Non-pigmented ciliary epithelial cell (primary cell): ENCODE measurements at places on chromosomes 4 and X.

DNA sequence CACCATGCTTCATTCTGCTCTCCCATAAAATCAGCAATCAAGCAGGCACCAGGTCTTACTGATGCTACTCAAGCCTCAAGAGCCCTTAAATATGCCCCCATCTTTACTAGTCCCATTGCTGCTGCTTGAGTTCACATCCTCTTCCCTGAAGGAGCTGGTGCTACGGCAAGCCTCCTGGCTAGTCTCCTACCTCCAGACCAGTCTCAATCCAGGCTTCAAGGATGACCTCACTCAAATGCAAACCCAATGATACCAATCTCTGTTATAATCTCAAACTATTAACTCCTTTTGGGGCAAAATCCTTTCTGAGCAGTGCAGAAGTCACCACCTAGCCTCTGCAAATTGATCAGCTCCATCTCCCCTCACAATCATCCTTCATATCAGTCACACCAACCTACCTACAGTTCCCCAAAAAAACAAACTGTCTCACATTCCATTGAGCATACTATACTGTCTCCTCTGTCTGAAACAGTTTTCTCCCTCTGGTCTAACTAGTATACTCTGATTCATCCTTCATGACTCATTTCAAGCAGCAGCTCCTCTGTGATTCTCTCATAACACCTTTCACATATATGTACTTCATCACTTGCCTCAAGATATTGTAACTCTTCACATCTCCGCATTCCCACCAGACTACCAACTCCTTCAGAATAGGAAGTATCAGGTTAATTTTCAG is 30.0 kb downstream of the PAPSS1 start:
- DNase-seq = peak; percentile 84

GRCh38 chr4:37568489-37568888 is 117.7 kb downstream of the RELL1 start:
- DNase-seq = no peak

- no peak for DNase-seq
Observed at GRCh38 chrX:12425496-12425895, 287.2 kb downstream of the FRMPD4 start.

DNA sequence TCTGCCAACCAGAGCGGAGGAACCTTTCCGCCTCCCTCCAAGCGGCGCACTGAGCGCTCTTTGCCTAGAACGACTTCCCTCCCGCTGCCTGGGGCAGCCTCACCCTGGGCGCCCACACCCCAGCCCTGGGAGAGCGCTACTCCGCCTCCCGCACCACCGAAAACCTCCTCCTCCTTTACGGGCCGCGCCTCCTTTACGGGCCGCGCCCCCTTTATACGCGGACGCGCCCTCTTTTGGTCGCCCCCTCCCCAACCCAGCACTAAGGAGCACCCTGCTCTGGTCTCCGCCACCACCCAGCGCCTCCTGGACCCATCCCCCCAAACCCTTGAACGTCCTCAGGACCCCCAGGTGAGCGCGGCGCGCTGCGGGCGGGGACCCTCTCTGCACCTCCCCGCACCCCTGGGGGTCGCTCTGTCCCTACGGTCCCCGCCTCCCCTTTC is 586 bp upstream of the NSG1 start:
- DNase-seq = no peak

DNA sequence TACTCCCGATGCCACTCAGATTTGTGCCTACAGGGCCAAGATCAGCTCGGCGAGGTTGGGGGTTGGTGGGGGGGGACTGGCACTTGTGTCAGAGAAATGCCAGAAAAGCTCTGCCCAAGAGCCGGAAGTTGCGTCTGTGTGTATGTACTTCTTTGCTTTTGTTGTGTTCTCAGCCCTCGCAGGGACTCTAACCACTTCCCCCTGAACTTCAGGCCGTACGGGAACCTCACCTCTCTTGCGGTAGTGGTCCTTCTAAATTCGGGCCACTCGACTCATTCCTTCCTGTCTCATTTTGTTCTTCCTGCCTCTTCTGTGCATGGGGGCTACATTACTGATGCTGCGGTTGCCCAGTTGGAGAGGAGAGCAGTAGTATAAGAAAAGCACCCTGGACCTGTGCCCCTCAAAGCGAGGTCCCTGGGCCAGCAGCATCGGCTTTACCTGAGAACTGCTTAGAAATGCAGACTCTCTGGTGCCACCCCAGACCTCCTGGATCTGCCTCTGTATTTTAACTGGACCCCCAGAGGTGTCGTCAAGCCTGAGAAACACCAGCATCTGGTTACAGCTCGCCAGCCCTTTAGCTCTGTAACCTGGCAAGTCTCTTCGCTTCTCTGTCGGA is 146.3 kb upstream of the RPS6KA3 start:
- DNase-seq = no peak

DNA sequence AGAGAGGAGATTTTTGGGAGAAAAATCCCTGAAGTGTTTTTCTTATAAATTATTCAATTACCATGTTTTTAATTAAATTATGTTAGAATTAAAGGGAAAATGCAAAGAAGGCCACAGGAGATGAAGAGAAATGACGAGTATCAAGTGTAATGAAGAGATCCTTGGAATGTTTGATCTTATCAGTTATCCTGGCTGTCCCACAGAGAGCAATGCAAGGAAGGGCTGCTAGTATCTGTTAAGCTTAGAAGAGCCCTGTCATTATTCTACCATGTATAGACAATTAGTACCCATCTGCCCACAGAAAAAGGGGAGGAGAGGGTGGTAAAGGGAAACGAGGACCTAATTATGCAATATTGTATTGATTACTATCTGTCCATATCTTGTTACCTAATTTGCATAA is 257.1 kb downstream of the BANK1 start:
- no peak for DNase-seq

GRCh38 chr4:22556495-22556894 is 40.6 kb upstream of the ADGRA3 start:
- DNase-seq = no peak

DNA sequence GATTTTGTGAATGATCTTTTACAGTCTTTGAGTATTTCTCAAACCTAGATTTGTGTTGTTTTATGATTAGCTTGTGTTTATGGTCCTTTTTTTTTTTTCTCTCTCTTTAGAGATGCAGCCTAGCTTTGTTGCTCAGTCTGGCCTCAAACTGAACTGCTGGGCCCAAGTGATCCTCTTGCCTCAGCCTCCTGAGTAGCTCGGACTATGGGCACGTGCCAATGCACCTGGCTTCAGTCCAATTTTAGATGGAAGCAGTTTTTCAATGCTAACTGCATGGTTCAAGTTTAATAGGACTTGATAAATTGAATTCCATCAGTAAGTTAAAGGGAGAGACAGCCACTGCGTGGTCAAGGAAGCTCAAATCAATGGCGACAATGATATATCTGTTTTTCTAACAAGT is 3.8 kb upstream of the FGG start:
- no peak for DNase-seq

DNA sequence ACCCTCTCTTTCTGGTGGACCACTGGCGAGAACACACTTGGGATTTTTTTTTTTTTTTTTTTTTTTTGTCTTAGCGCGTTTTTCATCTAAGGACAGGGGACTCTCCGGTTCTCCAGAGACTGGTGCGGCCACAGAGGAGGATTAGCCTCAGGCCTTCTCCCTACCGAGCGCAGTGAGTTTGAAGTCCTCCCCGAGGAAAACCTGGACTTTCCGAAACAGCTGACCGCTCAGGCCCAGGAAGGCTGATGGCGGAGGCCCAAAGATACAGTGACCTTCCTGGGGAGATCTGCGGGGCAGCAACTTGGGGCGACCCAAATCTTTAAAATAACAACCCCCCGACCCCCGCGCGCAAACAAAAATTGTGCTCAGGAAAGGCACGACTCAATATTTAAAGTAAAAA is 9.2 kb downstream of the NKX3-2 start:
- DNase-seq = no peak

- DNase-seq = no peak
Observed at GRCh38 chr4:2599304-2599654, 62.8 kb downstream of the FAM193A start.

- DNase-seq = no peak
Observed at GRCh38 chr4:150379454-150379853, 202.5 kb upstream of the MAB21L2 start.

- no peak for DNase-seq
Observed at GRCh38 chr4:36549992-36550391, 268.6 kb downstream of the DTHD1 start.

GRCh38 chr4:40421839-40422708 is 86.9 kb downstream of the CHRNA9 start:
- DNase-seq = no peak

DNA sequence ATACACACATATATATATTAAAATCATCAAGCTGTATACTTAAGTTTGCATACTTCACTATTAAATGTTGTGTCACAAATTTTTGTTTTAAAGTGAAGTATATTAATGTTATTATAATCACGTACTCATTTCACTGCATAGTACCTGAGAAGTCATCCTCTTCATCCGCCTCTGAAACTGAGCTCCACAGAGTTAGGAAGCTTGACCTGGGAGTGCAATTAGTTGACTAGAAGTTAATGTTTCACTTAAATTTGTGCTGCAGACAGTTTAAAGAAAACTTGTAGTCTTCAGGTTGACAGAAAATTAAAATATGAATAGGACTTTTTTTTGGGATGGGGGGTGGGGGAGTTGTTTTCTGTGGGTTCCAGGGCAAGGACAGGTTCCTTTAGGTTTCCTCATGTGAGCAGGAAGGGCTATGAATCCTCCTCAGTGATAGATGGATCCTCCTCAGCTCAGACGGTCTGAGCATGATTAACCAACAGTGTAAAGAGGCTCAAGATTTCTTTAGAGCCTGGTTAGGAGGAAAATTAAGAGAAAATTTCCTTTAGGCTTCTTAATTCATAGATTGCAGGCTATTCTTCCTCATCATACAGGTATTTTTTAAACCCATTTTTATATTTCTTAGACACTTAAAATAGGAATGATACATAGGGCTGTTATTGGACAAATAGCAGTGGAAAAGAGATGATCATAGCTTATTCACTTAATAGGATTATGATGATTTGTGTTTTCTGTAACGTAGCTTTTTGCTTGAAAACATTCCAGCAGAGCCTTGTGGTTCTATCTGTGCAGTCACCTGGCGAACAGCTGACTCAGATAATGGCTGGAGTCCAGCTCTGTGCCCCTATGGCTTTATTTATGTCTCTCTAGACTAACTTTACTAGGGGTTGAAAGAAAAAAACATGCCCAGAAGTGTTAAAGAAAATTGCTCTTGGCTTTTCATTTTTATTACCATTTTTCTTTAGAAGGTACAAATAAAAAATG is 102.7 kb downstream of the SLC4A4 start:
- DNase-seq = peak; percentile 58

GRCh38 chr4:10753336-10753735 is 68.8 kb upstream of the CLNK start:
- DNase-seq = no peak

DNA sequence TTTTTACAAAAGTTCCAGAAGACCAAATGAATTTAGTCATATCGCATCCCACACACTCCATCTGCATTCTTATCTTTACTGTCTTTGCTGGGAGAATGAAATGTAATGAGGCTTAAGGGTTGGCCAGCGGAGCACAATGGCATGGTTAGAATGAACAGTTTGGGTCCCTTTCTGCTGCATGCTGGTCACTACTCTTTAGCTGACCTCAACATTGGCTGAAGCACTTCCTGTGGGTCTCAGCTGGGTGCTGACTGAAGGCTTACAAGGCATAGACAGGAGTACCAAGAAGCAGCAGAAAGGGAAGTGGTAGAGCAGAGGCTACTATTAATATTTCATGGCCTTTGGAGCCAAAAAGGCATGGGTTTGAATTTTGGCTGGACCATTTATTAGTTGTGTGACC is 159.4 kb upstream of the GPC4 start:
- no peak for DNase-seq

DNA sequence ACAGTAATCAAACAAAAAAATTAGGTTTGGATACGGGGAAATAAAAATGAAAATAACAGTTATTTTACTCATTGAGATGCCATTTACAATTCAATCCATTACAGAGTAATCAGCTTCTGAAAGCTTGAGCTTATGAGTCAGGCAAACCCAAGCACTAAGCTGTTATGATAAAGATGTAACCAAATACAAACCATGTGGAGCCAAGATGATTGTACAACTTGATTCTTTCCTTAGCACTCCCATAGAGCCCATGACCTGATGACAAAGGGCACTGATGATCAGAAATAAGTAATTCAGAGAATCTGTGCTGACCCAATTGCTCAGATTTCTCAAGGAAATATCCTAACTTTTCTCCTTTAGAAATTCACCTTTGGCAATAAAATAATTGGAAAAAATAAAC is 40.5 kb upstream of the PRKG2 start:
- peak; percentile 62 for DNase-seq

- no peak for DNase-seq
Observed at GRCh38 chr4:164771088-164771487, 17.2 kb downstream of the SMIM31 start.

- no peak for DNase-seq
Observed at GRCh38 chr4:150664935-150665334, 83.0 kb downstream of the MAB21L2 start.

DNA sequence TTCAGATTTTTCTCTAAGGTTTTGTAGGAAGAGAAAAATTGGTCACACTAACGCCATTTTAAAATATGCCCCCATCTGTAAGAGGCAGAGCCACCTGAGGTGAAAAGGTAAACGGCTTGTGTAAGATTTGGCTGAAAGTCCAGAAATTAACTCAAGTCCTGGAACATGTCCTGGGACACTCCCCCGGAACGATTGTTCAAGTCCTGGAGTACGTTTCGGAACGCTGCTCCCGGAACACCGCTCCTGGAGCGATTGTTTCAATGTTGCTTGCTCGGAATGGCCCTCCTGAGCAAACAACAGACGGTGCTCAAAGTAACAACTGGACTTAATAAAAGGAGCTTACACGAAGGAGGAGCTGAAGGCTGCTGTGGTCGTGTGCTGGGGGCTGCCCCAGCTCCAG is 796.5 kb upstream of the SLIT2 start:
- DNase-seq = no peak

- DNase-seq = peak; percentile 9
Observed at GRCh38 chrX:136954930-136955329, 74.4 kb upstream of the RBMX start.

GRCh38 chr4:28918871-28919270 is 1801.3 kb upstream of the PCDH7 start:
- no peak for DNase-seq

DNA sequence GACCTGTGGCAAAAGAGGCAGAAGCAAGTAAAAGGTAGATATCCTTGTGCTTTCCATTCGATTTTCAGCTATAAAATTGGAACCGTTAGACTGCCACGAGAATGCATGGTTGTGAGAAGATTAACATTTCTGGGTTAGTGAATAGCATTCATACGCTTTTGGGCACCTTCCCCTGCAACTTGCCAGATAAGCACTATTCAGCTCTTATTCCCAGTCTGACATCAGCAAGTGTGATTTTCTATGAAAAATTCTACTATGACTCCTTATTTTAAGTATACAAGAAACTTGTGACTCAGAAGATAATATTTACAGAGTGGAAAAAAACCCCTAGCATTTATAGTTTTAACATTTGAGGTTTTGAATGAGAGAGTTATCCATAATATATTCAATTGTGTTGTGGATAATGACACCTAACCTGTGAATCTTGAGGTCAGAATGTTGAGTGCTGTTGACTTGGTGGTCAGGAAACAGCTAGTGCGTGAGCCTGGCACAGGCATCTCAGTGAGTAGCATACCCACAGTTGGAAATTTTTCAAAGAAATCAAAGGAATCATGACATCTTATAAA is 3.9 kb downstream of the FGB start:
- peak; percentile 18 for DNase-seq
